Neural crest cell (in vitro differentiated cells): ENCODE measurements at places on chromosomes 5 and 9.

- peaks cover 2% of the 10 kb centered on the region for H3K27me3 ChIP-seq
- peaks cover 81% of the 10 kb centered on the region for H3K4me1 ChIP-seq
- H3K27ac ChIP-seq, result peak overlapping the region; percentile 93
Observed at GRCh38 chr9:95088421-95089161, 228.9 kb downstream of the FANCC start.

DNA sequence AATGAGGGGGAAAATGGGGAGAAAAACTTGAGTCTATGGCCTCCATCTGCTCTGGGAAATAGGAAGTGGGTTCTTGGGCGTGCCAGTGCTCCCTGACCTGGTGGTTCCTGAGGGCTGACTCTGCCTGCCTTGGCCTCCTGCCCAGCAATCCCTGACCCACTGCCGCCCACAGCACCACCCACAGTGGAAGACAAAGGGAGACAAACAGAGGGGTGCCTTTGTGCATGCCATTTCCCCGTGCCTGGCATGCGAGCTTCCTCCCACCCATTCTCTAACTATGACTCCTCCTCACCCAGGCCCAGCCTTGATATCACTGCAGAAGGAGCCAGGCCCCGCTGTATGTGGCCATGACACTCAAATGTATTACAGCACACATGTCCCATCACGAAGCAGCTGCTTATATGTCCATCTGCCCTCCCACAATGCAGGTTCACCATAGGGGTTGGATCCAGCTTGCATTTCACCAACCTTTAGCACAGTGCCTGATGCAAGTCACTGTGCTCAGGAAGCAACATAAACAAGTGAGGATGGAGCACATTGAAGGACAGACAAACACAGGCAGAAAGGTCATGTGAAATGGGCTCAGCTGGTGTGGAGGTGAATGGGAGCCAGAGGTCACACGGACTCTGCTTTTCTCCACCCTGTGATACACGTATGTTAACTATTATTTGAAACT lies 84.4 kb downstream of the ADRB2 start:
- H3K4me3 ChIP-seq, result no peak overlapping the region
- H3K27me3 ChIP-seq, result no peaks in the 10 kb centered on the region
- H3K4me1 ChIP-seq, result peaks cover 6% of the 10 kb centered on the region
- H3K27ac ChIP-seq, result no peak overlapping the region
- no peaks in the 10 kb centered on the region for H3K36me3 ChIP-seq

DNA sequence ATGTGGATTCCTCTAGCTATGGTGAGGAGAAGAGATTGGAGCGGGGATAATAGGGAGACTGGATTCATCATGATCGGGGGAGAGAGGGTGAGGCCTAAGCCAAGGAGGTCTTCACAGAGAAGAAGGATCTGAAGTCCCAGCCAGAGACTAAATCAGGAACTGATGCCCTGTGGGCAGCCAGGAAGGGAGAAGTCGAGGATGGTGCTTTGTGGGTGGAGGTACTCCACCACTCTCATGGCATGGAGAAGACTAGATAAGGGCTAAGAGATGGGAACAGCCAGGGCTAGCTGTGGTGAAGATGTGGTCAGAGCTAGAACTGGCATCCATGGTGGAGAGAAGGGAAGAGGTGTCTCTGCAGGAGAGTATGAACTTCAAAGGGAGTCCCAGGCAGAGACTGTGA lies 3.0 kb upstream of the RGS14 start:
- DNase-seq, result no peak
- H3K4me3 ChIP-seq, result no peak overlapping the region
- no peak overlapping the region for H3K27ac ChIP-seq

- no peak overlapping the region for H3K4me3 ChIP-seq
- H3K27ac ChIP-seq, result no peak overlapping the region
- H3K36me3 ChIP-seq, result no peaks in the 10 kb centered on the region
- DNase-seq, result no peak
- H3K27me3 ChIP-seq, result no peaks in the 10 kb centered on the region
- H3K4me1 ChIP-seq, result no peaks in the 10 kb centered on the region
Observed at GRCh38 chr9:10387282-10387681, 225.5 kb downstream of the PTPRD start.

DNA sequence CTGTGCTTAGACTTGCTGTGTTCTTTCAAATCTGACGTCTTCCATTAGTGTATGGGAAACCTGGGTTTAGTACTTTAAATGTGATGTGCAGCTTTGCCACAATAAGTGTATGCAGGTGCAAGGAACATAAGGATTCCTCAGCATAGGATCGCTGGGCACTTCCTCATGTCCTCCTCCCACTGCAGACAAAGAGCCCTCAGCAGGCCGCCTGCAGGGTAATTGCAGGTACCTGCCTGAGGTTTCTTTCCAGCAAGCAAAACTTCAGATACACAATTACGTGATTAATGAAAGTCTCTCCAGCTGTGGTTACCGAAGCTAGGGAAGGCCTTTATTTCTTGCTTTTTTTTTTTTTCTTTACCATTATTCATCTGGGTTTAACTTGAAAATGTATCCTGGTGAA lies 233.1 kb downstream of the RFK start:
- no peaks in the 10 kb centered on the region for H3K27me3 ChIP-seq
- H3K36me3 ChIP-seq, result no peaks in the 10 kb centered on the region
- DNase-seq, result no peak
- no peak overlapping the region for H3K4me3 ChIP-seq
- H3K4me1 ChIP-seq, result peaks cover 7% of the 10 kb centered on the region
- peak overlapping the region; percentile 47 for H3K27ac ChIP-seq

DNA sequence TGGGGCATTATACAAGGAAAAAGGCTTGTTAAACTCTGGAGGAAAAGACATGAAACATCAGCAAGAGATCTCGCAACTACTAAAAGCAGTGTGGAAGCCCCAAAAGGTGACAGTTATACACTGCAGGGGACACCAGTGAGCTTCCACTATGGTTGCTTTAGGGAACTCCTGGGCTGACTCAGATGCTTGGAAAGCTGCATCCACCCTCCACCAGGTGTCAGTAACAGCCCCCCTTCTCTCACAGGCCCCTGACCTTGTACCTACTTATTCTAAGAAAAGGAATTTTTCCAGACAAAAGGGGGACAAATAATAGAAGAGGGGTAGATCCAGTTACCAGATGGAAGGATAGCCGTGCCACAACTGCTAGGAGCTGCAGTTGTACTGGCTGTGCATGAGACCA lies 154.4 kb upstream of the COX7C start:
- H3K27me3 ChIP-seq, result no peaks in the 10 kb centered on the region
- no peak overlapping the region for H3K4me3 ChIP-seq
- DNase-seq, result no peak
- peaks cover 6% of the 10 kb centered on the region for H3K4me1 ChIP-seq
- peaks cover 25% of the 10 kb centered on the region for H3K36me3 ChIP-seq

- no peak overlapping the region for H3K27ac ChIP-seq
- peaks cover 37% of the 10 kb centered on the region for H3K36me3 ChIP-seq
- H3K27me3 ChIP-seq, result peaks cover 4% of the 10 kb centered on the region
- DNase-seq, result peak; percentile 37
Observed at GRCh38 chr9:133347515-133347984, 381 bp downstream of the MED22 start.

DNA sequence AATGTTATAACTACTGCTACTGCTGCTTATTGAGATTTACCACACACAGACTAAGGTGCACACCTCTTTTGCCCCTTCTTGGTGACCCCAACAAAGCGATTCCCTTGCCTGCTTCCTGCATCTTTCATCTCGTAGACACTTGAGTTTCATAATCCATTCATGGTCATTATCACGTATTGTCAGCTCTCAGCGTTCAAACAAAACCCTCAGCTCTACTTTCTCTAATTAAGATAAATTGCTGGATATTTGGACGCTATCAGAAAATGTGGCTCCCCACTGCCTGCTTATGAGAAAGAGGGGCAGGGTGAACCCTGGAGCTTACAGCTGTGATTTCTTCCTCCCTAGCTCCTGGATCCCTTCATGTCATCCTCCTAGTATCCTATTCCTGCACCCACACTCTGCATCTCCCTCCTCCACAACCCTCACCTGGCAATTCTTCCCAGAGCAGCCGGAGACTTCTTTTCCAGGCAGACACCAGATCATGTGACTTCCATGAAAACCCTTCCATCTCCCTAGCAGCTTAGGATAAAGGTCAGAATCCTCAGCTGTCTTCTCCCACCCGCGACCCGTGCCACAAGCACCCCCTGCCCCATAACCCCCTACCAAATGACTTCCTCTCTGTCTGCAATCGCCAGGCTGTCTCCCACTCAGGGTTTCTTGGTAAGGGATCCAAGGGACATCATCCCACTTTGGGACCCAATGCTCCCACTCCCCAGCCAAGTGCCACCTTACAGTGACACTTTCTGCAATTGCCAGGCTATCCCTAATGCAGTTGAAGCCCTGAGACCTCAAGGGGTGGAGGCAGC lies 146.5 kb downstream of the NSG2 start:
- H3K36me3 ChIP-seq, result no peaks in the 10 kb centered on the region
- no peak overlapping the region for H3K27ac ChIP-seq
- no peak overlapping the region for H3K4me3 ChIP-seq

- DNase-seq, result no peak
- H3K36me3 ChIP-seq, result no peaks in the 10 kb centered on the region
Observed at GRCh38 chr9:77514886-77515711, 133.0 kb downstream of the GNA14 start.

GRCh38 chr5:66494437-66494836 lies 101.8 kb upstream of the MAST4 start:
- DNase-seq, result no peak
- H3K36me3 ChIP-seq, result no peaks in the 10 kb centered on the region
- H3K4me1 ChIP-seq, result no peaks in the 10 kb centered on the region
- no peak overlapping the region for H3K27ac ChIP-seq
- no peaks in the 10 kb centered on the region for H3K27me3 ChIP-seq

DNA sequence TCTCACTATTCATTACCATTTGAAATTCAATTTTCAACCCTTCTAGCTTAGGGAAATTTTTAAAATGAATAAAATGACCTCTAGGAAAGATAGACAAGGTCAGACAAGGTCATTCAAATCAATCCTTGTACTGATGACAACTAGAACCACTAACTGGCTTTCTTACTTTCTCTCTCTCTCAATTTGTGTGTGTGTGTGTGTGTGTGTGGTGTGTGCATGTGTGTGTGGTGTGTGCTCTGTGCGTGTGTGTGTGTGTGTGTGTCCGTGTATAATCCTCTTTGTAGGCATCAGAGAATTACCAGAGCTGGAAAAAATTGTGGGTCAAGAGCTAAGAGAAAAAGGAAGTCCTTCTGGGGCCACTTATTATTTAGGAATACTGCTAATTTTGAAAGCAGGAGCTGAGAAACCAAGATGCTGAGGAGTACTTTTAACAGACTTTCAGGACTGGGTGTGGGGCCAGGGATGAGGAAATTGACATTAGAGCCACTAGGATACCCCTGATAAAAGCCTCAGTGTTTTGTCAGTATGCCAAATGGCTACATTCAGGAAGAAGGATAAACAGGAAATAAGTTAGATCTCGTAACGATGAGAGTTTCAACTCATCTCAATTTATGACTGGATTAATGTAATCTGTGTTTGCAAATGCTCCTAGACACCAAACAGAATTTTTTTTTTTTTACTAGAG lies 723.3 kb downstream of the CETN3 start:
- H3K4me1 ChIP-seq, result peaks cover 8% of the 10 kb centered on the region
- no peaks in the 10 kb centered on the region for H3K27me3 ChIP-seq
- no peak for DNase-seq
- no peak overlapping the region for H3K4me3 ChIP-seq
